Fibroblast of villous mesenchyme (primary cell): ENCODE measurements at places on chromosomes 4 and X. TPM values are rescaled to one million over a fixed set of nuclear protein-coding genes. Genes with fewer than 3 reads are reported as not detected.

Gene IKBKG
- 13.0 and 19.3 TPM in 2 replicates for total RNA-seq

Gene KCND1
- total RNA-seq: 0.32 and 2.6 TPM in 2 replicates

Gene DOK7
- not detected in 2 replicates for total RNA-seq

Gene CSAG3
- not detected in 2 replicates for total RNA-seq

Gene RAB33A
- total RNA-seq: 1.3 and 3.5 TPM in 2 replicates

Gene CENPU
- 14.2 and 16.8 TPM in 2 replicates for total RNA-seq

Gene DNAAF6
- not detected in 2 replicates for total RNA-seq

Gene GAGE1
- total RNA-seq: not detected in 2 replicates

Gene RHOXF1
- not detected in 2 replicates for total RNA-seq

Gene PRR32
- not detected in 2 replicates for total RNA-seq

Gene CFAP99
- not detected in 2 replicates for total RNA-seq

Gene MTNR1A
- total RNA-seq: not detected in 2 replicates

Gene CDKL2
- total RNA-seq: 0.32 and 1.3 TPM in 2 replicates

Gene XAGE2
- total RNA-seq: not detected in 2 replicates

Gene FAM184B
- under 0.01 TPM in 1 of 2 replicates, not detected in the other for total RNA-seq

Gene FAM9B
- not detected in 2 replicates for total RNA-seq

Gene MAP9
- total RNA-seq: 11.3 and 17.7 TPM in 2 replicates

Gene TCEAL6
- not detected in 2 replicates for total RNA-seq

Gene CT47B1
- not detected in 2 replicates for total RNA-seq

Gene CFP
- under 0.01 and 0.32 TPM in 2 replicates for total RNA-seq

Gene HMX1
- not detected in 2 replicates for total RNA-seq

Gene CYLC1
- not detected in 2 replicates for total RNA-seq

Gene TMEM164
- 11.7 and 12.2 TPM in 2 replicates for total RNA-seq

Gene TLR2
- total RNA-seq: under 0.01 and 0.32 TPM in 2 replicates

Gene LARP1B
- total RNA-seq: 22.5 and 25.5 TPM in 2 replicates

Gene IL2
- total RNA-seq: not detected in 2 replicates

Gene FDCSP
- not detected in 2 replicates for total RNA-seq

Gene SLC9B2
- 15.1 and 20.7 TPM in 2 replicates for total RNA-seq

Gene PHOX2B
- total RNA-seq: not detected in 2 replicates

Gene ERVMER34-1
- total RNA-seq: under 0.01 and 0.32 TPM in 2 replicates

Gene ADH1A
- total RNA-seq: not detected in 2 replicates

Gene MAGEA11
- total RNA-seq: not detected in 2 replicates

Gene TBCK
- total RNA-seq: 41.6 and 80.3 TPM in 2 replicates

Gene ASB9
- total RNA-seq: 0.64 and 2.6 TPM in 2 replicates

Gene RTL9
- under 0.01 TPM in 2 replicates for total RNA-seq

Gene ENPP6
- total RNA-seq: not detected in 2 replicates

Gene BGN
- total RNA-seq: 14.7 and 62.5 TPM in 2 replicates

Gene TRAPPC11
- 59.9 and 69.1 TPM in 2 replicates for total RNA-seq

Gene TMPRSS11B
- total RNA-seq: not detected in 2 replicates
